Left hindlimb (tissue), 1 donor: ENCODE measurements at places on chromosomes 1 and 21.

GRCh38 chr1:216532251-216532798 lies 109.1 kb upstream of the USH2A start:
- DNase-seq, result no peak

DNA sequence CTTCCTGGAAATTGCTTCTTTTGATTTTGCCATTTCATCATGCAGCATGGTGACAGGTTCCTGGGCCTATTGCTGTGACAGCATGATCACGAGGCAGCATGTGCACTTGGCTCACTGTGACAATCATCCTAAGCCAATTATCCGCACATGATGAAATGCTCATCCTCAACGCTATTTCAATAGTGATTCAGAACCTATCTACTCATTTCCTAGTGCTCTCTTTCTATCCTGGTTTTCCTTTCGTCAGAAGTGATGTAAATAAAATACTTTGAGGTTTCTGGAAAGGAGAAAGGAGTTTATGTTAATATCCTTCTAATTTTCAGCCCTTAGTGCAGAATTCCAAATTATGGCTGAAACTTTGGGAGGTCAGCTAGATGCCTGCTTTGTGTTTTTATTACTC lies 110.6 kb upstream of the ADAMTS5 start:
- DNase-seq, result no peak

DNA sequence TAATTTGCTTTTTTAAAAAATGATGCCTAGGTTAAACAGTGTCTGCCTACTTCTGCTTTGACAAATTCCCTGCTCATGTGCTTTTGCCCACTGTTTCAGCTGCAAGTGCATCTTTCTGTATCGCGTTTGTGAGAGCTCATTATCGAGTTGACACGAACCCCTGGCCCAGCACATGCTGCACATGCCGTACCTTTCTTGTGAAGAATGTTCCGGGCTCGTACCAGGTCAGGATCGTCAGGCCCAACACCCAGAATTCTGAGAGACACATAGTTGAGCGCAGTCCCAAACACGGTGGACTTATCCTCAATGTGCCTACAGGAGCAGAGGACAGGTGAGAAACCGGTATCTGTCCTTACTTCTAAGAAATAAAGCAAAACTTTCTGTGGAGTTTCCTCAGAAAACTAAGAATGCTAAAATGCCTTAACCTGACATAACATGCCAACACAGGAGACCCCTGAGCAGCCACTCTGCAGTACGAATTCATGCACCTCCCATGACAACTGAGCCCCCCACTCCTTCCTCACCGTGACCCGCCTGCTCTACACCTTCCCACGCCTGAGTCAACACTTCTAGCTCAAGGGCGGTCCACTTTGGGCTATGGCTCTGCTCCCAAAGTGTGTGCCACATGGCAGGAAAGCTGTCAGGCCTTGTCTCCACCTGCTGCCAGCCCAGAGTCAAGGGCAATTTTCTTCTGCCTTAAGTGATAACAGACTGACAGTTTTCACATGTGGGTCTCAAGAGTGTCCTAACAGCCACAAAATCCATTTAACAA lies 6.7 kb downstream of the LSS start:
- DNase-seq, result no peak

- DNase-seq, result peak; percentile 48
Measured at GRCh38 chr1:156676114-156676819, 940 bp downstream of the NES start.

GRCh38 chr21:32726839-32727686 lies 750 bp downstream of the SYNJ1 start:
- peak; percentile 61 for DNase-seq

DNA sequence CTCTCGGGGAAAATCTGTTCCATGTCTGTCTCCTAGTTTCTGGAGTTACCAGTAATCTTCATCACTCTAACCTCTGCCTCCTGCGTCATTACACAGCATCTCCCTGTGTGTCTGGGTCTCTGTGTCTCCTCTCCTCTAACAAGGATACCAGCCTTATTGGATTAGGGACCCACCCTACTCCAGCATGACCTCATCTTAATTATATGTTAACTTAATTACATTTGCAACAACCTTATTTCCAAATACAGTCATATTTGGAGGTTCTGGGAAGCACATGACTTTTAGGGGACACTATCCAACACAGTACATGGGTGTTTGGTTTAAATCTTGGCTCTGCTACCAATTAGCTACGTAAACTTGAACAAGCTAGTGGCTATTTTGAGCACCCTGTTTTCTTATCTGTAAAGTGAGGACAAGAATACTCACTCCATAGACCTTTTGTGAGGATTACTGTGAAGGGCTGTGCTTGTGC lies 83.9 kb upstream of the SGIP1 start:
- DNase-seq, result no peak

GRCh38 chr1:64769971-64770370 lies 25.1 kb downstream of the RAVER2 start:
- no peak for DNase-seq

- no peak for DNase-seq
Measured at GRCh38 chr1:227855687-227856086, 40.2 kb downstream of the PRSS38 start.

DNA sequence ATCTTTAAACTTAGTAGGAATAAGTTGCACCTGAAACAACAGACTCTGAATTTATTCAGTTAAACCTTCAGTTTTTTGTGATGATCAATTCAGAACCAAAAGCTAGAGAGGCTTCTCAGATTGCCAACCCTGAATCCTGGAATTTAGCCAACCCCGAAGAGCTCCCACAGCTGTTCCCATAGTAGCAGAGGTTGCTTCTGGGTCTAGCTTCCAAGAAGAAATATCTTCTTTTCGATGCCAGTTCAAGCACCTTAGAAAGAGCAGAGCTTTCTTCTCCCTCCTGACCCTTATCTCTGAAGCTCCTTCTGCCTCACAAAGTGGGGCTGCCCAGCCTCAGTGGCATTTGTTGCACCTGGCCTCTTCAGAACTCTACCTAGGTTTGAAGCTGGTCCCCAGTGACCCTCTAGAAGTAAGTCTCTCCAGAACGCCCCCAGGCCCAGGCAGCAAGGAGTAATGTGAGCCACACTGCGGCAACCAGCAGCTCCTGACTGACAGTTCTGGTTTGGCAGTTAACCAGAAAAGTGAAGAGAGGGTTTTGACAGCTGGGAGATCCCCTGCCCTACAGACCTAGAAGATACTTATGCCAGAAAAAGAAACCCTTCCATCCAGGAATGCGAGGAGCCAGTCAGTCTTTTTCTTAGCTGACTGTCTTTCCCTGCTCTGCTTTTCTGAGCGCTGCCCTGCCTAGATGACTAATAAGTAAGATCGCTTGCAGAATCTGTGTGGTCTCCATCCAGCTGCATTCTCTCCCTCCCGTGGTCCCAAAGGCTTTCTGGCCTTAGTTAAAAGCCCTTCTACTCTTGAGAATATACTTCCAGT lies 165.9 kb downstream of the ADGRL4 start:
- DNase-seq, result peak; percentile 48

- DNase-seq, result no peak
Measured at GRCh38 chr1:190196020-190196419, 281.6 kb downstream of the BRINP3 start.

- DNase-seq, result no peak
Measured at GRCh38 chr1:104801344-104801743, 1051.6 kb downstream of the AMY1C start.
